ENCODE measurements at places on chromosomes 1 and 21.

DNA sequence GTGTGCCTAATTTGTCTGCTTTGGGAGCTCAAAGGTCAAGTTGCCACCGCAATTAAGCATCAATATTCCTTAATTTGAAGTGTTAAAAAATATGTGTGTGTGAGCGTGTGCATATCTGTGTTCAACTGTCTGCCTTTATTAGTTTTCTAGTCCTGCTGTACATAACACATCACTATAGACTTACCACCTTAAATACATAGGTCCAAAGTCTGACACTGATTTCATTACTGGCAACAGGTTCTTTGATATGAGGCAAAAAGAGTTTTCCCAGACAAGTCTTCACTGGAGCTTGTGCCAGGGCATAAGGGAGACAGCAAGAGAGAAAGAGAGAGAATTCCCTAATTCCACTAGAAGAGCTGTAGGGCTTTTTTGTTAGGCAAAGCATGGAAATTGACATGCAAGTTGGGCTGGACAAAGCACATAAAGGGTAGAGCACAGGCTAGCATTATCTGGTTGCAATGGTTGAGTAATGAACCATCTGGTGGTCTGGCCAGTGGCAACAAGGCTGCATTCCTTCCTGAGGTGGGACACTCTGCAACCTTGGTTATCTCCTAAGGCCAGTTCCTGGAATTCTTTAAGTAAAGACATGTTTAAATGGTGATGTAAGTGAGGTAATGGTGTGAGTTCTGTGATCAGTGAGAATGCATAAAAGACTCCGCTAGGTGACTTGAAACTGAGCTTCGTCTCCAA is 457.2 kb upstream of the ADAMTS5 start:
- no peak for DNase-seq

GRCh38 chr21:33259428-33259827 is 6.7 kb upstream of the IL10RB start:
- no peak for DNase-seq

GRCh38 chr1:183346276-183346732 is 71.9 kb downstream of the NMNAT2 start:
- DNase-seq = no peak

DNA sequence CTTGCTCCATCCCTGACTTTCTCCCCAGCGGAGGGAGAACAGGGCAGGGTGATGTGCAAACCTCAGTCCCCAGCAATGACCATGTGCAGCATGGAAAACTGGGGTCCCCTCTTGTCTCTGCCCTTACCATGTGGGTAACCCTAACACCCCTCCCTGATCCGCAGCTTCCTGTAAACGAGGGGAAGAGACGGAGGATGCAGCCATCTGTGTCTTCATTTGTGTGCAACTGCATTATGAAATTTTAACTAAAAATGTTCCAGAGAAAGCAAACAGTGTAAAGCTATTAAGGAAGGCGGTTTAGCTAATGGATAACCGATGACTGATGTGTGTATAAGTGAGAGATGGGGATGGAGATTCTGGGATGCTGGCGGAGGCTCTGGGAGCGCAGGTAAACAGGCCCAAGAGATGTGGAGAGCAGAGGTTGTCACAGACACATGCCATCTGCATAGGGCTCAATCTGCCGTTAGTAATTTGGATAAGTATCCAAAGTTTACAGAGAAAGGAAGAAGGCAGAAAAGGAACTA is 206.6 kb downstream of the DSCAM start:
- no peak for DNase-seq

DNA sequence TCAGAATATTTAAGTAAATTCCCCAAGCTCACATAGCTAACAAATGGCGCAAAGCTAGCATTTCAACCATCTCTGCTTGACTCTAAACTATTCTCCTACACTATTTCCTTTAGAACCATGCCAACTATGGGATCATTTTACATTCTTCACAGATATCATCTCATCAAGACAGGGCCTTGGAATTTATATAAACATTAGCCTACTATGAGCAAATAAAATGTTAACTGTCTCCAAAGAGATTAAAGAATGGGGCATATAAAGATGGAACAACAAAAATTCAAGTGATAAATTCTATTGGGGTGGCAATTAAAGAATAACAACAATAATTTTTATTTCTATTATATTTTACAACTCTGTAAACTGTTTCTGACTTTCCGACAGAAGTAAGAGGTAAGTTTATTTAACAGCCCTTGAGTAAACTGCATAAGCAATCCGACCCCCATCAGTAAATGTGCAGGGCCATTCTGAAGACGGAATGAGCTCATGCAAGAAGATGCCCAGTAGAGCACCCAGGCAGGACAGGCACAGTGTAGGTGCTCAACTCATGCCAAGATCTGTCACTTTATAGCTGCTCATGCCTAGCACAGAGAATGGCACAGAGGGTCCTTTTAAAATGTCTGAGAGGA is 261.9 kb downstream of the VAV3 start:
- DNase-seq = no peak

DNA sequence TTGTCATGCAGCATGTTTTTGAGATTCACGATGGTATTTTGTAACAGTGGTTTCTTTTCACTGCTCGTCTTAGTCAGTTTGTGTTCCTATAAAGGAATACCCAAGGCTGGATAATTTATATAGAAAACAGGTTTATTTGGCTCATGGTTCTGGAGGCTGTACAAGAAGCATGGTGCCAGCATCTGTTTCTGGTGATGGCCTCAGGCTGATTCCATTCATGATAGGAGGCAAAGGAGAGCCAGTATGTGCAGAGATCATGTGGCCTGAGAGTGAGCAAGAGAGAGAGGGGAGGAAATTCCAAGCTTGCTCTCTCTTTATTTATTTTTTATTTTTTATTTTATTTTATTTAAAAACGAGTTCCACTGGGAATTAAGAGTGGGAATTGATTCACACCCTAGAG is 2.0 kb upstream of the C21orf91 start:
- DNase-seq = no peak

DNA sequence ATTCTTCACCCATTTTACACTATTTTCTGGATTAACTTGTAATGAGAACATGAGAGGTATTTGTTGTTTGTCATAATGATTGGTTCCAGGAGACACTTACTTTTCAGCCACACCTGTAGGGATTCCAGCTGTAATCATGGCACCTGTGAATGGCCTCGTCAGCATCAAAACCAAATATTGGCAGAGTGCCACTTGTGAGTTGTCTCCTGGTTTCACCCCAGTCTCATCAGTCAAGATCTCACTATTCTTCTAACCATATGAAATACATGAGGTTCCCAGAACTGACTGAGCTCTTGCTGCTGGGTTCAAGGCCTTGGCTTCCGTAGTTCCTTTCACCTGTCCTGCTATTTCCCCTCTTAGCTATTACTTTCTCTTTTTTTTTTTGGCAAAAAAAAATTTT is 246.6 kb upstream of the ADGRL2 start:
- DNase-seq = no peak

- no peak for DNase-seq
Observed at GRCh38 chr1:113905435-113905861, 322 bp downstream of the DCLRE1B start.

GRCh38 chr1:43975249-43975961 is 645 bp downstream of the ATP6V0B start:
- DNase-seq = peak; percentile 80

DNA sequence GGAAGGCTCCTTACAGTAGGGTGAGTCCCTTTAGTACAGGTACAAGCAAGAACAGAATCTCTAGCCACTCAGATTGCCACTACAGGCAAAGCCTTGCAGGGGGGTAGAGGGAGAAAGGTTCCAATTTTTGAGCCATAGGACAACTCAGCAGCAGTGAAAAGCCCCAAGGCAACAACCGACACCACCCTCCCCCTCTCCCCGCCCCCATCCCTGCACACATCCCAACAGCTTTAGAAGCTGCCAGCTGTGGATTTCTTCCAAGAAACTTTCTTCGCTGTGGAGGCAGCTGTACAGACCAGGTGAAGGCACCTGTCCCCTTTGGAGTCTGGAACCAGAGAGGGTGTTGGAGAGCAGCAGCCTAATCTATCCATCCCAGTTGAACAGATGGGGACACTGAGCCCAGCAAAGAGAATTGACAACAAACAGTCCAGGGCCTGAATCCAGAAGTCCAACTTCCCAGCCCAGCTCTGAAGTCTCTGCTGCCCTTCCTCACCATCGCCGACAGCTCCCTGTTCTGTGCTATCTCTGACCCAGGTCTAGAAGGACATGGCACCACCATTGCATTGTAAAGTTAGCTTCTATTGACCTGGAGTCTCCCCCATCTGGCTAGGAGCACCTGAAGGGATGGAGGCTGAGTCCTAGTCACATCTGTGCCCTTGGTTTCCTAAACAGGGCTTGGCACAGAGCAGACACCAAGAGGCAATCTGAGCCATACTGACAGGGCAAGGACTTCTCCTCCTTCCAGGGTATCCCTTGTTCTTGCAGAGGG is 2.2 kb downstream of the TENT5B start:
- DNase-seq = no peak

- no peak for DNase-seq
Observed at GRCh38 chr1:19981507-19982312, 2.3 kb upstream of the PLA2G2A start.

- DNase-seq = no peak
Observed at GRCh38 chr21:32320059-32320458, 21.4 kb downstream of the MRAP start.

DNA sequence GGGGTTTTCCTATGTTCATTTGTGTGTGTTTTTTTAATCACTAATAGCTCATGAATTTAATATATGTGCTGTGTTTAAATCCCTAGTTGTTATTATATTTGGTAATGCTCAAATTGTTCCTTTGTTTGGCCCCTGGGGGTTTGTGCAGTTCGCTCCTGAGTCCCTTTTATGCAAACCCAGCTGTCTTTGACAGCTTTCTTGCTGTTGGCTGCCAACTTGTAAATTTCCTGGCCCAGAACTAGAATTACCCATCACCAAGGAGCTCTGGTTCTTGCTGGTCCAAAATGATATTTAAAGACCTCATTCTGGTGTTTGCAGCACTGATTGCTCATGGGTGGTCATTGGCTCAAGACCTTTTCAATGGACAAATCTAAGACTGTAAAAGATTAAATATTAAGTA is 39.6 kb upstream of the PGBD5 start:
- DNase-seq = no peak

DNA sequence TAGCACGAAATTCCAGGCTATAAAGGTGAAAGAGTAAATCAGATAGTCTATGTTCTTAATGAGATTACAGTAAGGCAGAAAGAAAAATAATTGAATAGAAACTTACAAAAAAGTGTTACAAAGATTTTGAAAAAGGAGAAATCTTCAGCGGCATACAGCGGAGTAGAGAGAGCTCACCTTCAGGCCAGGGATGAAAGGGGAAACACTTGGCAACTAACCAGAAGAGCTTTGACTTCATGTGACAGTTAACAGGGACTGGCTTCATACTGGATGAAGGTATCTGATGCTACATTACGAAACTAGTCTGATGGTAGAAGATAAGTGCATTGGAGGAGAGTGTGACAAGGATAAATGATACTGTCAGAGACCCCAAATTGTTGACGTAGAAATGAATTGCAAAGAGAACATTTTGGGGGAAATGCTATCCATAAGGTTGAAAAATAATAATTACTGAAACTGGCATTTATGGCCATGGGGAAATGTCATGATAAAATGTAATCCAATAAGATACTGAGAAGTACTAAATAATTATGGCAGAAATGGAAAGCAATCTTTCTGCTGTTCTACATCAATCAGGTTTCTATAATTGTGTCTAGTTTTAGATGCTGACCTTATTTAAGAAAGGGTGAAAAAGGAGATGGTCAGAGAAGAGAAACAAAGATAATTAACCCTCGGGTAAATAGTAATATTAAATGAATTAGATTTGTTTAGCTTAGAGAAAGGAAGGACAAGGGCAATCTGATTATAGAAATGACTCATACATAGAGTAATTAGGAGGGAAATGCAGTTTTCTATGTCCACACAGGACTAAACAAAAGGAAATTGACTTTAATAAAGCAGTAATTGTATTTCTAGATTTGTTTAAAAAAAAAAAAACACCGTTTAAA is 808.7 kb downstream of the NCAM2 start:
- no peak for DNase-seq

GRCh38 chr1:222586842-222587241 is 2.9 kb downstream of the TAF1A start:
- no peak for DNase-seq

- DNase-seq = no peak
Observed at GRCh38 chr1:162639718-162640117, 7.5 kb downstream of the DDR2 start.

DNA sequence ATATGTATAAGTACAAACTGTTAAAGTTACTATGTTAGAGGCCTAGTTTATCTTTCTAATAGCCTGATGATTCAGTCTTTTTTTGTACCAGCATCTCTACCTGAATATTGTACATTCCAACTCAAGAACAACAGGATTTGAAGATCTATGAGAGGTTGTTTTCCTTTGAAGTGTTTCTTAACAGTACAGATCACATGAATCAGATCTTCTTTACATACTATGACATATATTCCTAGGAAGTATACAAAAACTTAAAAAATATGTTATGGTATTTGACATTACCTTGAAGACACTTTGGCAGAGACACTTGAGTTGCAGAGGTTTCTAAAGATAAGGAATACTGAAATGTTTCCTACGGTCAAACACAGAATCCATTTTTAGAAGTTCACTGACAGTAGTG is 1280.9 kb downstream of the KCNT2 start:
- no peak for DNase-seq

DNA sequence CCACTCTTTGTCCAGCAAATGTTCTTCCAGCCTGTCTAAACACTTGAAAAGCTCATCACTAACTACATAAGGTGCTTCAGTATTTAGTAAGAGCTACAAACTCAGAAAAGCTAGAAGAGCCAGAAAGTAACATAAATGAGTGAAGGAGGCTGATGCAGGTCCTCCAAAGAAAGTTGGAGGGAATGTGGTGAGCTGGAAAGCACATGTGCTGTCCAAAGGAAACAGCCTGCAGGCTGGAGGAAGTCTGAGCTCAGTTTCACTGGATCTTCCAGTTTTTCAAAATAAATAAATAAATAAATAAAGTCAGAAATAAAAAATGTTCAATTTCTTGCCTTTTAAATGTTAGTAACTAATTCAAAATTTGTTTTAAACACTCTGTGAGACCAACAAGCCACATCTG is 25.5 kb downstream of the ZC3H11B start:
- DNase-seq = no peak

DNA sequence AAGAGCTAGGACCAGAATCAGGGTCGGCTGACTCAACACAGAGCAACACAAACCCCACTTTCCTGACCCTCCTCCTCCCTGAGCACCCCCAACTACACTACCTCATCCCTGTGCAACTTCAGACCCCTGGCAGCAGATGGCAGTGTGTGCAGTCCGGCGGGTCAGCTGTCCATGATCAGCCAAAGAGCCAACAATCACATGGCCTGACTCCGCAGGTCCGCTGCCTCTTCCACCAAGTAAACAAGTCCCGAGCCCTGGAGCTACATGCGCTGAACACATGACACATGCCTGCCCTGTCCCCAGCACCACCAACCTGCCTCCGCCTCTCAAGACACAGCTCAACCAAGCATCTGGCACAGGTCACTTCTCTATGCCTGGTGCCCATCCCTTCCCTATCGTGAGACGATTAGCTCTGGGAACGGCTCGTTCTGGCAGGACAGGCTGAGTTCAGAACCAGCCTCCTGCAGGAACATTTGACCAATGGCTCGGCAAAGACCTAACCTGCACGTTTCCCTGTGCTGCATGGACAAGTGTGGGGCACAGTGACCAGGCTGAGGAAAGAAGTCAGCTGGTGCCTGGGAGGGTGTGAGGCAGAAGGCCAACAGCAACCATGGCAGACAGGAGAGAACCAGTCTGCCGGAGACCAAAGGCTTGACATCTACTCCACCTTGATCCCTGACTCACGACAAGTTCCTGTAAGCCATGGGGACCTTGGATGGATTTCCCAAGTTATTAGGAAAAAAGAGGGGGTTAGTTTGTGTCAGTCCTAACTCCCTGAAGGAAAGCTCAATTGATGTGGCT is 60.3 kb downstream of the CD46 start:
- no peak for DNase-seq
